ENCODE measurements at places on chromosomes 5 and 9.

GRCh38 chr5:141084487-141084989, 9.9 kb upstream of the PCDHB2 start:
- no peak for DNase-seq

DNA sequence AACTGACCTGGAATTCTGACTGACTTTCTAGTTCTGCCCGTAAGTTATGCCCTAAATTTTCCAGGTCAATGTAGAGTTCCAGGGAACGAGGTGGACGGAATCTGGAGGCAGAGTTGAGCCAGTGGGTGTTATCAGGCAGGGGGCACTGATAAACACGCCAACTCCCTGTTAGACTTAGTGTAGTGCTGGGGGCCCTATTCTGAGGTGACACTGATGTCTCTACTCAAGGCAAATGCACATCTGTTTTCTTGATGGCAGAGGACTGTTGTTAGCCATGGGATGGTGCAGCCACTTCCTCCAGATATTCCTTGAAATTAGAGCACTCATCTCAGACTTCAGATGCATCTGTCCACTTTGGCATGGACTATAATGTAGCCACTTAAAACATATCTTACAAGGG, 83.5 kb downstream of the C9orf152 start:
- DNase-seq = no peak

- DNase-seq = no peak
Measured at GRCh38 chr9:125536167-125536772, 170.7 kb downstream of the MAPKAP1 start.

GRCh38 chr9:135355521-135356011, 124.0 kb upstream of the PPP1R26 start:
- no peak for DNase-seq

DNA sequence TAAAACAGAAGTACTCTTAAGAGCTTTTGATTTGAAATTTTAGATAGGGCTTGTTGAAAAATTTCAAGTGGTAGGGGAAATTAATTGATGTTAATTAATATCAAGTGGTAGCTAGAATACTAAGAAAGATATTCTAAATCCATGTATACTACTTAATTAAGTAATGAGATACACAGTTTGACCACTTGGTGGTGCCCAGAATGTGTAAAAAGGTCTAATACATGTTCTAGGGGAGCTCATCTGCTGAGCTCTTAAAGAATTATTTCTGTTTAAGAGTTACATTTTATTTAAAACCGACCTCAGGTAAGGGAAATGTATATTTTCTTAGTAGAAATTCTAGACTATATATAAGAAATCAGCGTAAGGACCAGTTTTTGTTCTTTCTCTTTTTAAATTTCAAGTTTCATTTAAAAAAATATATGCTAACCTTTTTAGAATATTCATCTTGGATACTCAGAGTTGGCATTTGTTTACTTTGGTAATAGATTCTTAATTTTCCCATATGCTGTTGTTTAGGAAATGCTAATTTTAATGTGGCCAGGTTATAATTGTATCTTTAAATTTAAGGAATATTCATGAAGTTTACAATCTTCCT, 61.5 kb downstream of the LNPEP start:
- DNase-seq = no peak

DNA sequence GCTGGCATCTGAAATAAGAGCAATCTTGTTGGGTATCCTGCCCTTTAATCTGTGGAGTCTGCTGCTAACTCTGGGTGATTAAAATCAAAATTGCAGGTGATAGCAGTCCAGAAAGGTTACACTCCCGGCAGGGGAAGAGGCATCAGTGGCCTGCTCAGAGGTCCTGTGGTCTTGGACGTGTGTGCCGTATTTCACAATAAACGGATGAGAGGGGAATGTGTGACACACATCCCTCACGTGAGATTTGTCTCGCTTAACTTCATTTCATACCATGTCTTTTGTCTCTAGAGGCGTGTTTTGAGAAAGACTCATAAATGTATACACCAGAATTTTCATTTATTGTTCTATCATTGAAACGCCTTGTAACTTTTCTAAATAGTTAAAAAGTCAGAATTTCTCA, 36.6 kb downstream of the FAM240B start:
- DNase-seq = no peak

DNA sequence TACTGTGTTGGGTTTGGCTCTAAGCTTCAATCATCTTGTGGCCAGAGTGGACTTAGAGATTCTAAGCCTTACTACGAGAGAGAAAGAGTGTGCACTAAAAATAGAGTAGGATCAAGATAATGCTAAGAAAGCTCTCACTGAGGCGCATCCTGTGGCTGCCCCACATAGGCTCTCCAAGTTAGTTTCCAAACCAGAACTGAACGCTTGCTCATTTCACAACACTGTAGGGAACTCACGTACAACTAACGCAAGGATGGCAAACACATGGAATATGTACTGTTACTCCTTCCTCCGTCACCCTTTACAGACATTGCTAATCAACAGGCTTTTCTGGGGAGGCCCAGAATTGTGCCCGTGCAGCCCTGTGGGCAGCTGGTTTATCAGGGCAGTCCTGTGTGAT, 90.9 kb downstream of the EQTN start:
- DNase-seq = no peak

- DNase-seq = no peak
Measured at GRCh38 chr5:113052041-113052795, 75.6 kb downstream of the DCP2 start.

DNA sequence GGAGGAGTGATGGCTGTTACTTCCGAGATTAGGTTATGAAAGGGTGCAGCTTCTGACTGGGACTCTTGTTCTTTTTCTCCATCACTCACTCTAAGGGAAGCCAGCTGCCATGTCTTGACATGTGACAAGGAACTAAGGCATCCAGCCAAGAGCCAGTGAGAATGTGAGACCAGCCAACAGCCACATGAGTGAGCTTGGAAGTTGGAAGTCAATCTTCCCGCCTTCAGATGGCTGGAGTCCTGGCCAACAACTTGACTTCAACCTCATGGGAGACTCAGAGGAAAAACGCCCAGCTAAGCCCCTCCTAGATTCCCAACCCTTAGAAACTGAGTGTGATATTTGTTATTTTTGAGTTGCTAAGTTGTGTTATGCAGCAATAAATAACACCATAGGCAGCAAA, 201.1 kb downstream of the SNX18 start:
- DNase-seq = no peak

DNA sequence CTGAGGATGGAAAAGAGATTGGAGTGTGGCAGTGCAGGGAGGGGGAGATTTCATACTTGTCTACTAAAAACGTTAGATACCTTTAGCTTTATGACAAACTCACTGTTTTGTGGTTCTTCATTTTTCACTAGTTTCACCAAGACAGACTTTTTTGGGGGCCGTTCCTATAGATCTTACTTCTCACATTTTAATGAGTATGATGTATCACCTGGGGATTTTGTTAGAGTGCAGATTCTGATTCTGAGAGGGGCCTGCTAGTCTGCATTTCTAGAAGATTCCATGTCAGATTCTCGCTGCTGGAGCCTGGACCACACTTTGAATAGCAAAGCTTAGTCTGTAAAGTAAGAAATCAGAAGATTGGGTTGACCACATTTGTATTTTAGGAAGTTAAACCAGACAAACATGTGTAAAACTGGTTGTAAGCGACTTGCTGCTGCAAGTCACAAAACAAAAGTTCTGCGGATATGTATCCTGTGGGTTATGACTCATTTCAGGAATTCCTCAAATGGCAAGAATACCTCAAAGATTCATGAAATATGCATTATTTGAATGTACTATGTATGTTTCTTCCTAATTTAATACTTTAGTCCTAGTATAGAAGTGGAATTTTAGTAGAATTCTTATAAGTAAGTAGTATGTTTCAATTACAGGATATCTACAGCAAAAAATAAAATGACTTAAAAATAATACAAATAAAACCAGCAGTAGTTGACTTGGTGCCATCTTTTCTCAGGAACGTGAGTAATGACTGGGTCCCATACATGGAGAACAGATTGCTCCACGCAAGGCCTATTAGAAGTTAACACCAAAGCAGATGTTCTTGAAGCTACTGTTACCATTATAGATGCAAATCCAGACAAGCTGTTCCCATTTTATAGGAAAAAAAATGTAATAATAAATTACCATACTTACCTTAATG, 27.8 kb downstream of the NFIL3 start:
- no peak for DNase-seq

DNA sequence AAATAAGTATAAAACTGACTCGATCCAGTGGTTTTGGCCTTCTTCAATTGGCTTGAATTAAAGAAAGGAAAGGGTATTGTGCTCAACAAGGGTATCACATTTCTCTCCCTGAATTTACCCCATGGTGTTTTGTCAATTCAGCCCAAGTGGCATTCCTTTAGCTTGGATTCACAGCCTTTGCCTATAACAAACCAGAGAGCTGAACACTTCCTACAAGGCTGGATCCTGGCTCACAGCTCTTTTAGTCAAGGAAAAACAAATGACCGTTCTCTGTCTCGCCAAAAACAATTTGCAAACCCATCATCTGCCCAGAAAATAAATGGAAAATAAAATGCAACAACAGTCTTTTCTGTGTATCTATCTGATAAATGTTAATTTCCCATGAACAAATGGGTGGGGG, 5.7 kb downstream of the ZNF366 start:
- no peak for DNase-seq

GRCh38 chr9:114117996-114118830, 19.1 kb upstream of the KIF12 start:
- no peak for DNase-seq

- no peak for DNase-seq
Measured at GRCh38 chr9:121298689-121299466, 30.9 kb downstream of the GSN start.

- no peak for DNase-seq
Measured at GRCh38 chr5:32506799-32507198, 62.3 kb upstream of the ZFR start.

DNA sequence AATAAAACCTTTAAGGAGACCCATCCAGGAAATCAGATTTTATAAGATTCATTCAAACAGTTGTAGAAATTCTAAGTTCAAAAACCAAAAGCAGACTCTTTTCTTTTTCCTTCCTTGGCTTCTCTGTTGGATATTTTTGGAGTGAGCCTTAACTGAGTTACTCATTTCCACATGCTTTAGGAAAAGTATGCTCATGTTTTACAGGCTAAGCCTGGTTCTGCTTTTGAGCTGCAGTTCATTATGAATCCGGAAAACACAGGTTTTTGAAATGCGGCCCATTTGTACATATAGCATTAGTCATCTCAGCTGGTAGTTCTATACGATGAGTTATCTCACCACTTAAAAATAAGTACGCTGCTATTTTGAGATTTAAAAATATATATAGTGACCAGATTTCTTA, 156.6 kb upstream of the DMRT1 start:
- no peak for DNase-seq

Data from stimulated activated CD4-positive, alpha-beta T cell treated with anti-CD3 and anti-CD28 coated beads, Interleukin-1b, Interleukin-23, amount 100 ng/mL, for 1 hour (primary cell).